Sigmoid colon (tissue), 7 donors: ENCODE measurements at places on chromosomes 3 and 15. TPM values are rescaled to one million over a fixed set of nuclear protein-coding genes. Genes with fewer than 3 reads are reported as not detected.
A peak's percentile ranks its signal among the peaks of the same experiment; 100 is the strongest.

PLSCR2 gene
- total RNA-seq, result not detected

LTF gene
- total RNA-seq, result 0.28 TPM

COL6A5 gene
- total RNA-seq, result not detected

AGTR1 gene
- 77.8 TPM for total RNA-seq

SLC9A9 gene
- total RNA-seq, result 25.5 TPM

CCR3 gene
- total RNA-seq, result not detected

MGA gene
- 60.0 TPM for total RNA-seq

SLC28A2 gene
- total RNA-seq, result not detected

ITGA11 gene
- total RNA-seq, result 6.1 TPM

DNA sequence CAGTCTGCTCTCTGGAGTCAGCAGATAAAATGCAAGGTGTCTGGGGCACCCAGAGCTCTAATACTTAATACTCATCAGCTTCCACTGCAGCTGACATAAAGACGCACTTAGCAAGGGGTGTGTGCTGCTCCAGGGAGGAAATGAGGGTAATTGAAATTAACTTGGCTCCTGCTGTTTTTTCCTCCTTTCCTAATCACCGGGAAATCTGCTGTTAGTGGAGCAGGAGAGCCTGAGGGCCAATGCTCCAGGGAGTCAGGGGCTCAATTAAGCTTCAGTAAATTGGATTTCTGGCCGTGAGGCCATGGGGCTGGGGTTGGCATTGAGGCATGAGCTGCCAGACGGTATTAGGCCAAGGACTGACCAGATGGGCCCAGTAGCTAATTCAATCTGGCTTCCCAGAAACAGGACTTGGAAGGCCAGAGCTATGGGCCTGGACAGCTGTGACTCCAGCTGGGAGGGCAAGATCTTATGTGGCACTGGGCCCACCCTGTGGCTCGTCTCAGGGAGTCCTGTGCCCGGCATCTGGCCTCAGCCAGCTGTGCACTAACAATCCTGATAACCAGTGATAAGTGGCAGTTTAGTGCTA, 30.7 kb upstream of the CHRNB4 start:
- H3K27me3 ChIP-seq, result no peaks in the 10 kb centered on the region
- no peaks in the 10 kb centered on the region for H3K4me1 ChIP-seq
- no peak for DNase-seq
- H3K36me3 ChIP-seq, result no peaks in the 10 kb centered on the region
- no peak overlapping the region for H3K4me3 ChIP-seq

GRCh38 chr3:115252679-115253078, 105.6 kb upstream of the ZBTB20 start:
- no peaks in the 10 kb centered on the region for H3K27me3 ChIP-seq
- no peak overlapping the region for H3K27ac ChIP-seq
- DNase-seq, result no peak
- no peak overlapping the region for H3K4me3 ChIP-seq

- H3K36me3 ChIP-seq, result no peaks in the 10 kb centered on the region
- H3K4me3 ChIP-seq, result no peak overlapping the region
- no peaks in the 10 kb centered on the region for H3K4me1 ChIP-seq
- no peak for DNase-seq
- H3K27me3 ChIP-seq, result no peaks in the 10 kb centered on the region
Measured at GRCh38 chr3:1692428-1692827, 406.2 kb upstream of the CNTN4 start.

- no peak overlapping the region for H3K27ac ChIP-seq
- no peaks in the 10 kb centered on the region for H3K36me3 ChIP-seq
- H3K4me3 ChIP-seq, result no peak overlapping the region
- DNase-seq, result no peak
- peaks cover 23% of the 10 kb centered on the region for H3K4me1 ChIP-seq
Measured at GRCh38 chr3:130901463-130902204, 7.8 kb downstream of the ATP2C1 start.

GRCh38 chr3:52228751-52229291, 3.4 kb upstream of the TLR9 start:
- H3K27ac ChIP-seq, result no peak overlapping the region
- H3K36me3 ChIP-seq, result peaks cover 26% of the 10 kb centered on the region
- H3K4me3 ChIP-seq, result no peak overlapping the region
- no peaks in the 10 kb centered on the region for H3K27me3 ChIP-seq
- H3K4me1 ChIP-seq, result peaks cover 9% of the 10 kb centered on the region

GRCh38 chr15:67117370-67117769, 52.0 kb downstream of the SMAD3 start:
- no peak for DNase-seq
- H3K27ac ChIP-seq, result peak overlapping the region; percentile 22
- H3K27me3 ChIP-seq, result no peaks in the 10 kb centered on the region

- no peak overlapping the region for H3K4me3 ChIP-seq
- no peaks in the 10 kb centered on the region for H3K36me3 ChIP-seq
- no peaks in the 10 kb centered on the region for H3K27me3 ChIP-seq
- H3K4me1 ChIP-seq, result peaks cover 15% of the 10 kb centered on the region
- no peak for DNase-seq
Measured at GRCh38 chr3:125137358-125138033, 75.1 kb downstream of the SLC12A8 start.

- no peak overlapping the region for H3K27ac ChIP-seq
- H3K4me3 ChIP-seq, result no peak overlapping the region
- H3K36me3 ChIP-seq, result no peaks in the 10 kb centered on the region
- H3K4me1 ChIP-seq, result peaks cover 28% of the 10 kb centered on the region
- no peaks in the 10 kb centered on the region for H3K27me3 ChIP-seq
Measured at GRCh38 chr3:129793319-129793718, 100.2 kb downstream of the TMCC1 start.

- H3K4me3 ChIP-seq, result no peak overlapping the region
- peaks cover 21% of the 10 kb centered on the region for H3K4me1 ChIP-seq
- H3K27ac ChIP-seq, result no peak overlapping the region
Measured at GRCh38 chr3:100029052-100029451, 85.2 kb downstream of the FILIP1L start.

DNA sequence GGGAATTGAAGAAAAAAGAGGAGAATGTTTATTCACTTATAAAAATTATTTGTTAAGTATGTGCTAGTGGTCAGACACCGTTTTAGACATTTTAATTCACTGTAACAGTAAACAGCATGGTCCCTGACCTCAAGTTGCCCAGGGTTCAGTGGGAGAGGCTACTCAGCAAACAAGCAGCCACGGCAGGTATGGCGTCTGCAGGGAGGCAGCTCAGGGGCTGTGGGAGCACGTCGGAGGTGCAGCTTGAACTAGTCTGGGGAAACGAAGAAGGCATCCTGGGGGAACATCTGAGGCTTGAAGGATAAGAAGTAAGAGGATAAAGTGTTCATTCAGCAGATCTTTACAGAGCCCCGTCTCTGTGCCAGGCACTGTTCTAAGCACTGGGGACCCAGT, 66.0 kb downstream of the CRTC3 start:
- peak overlapping the region; percentile 15 for H3K27ac ChIP-seq
- DNase-seq, result no peak
- H3K4me3 ChIP-seq, result no peak overlapping the region

GRCh38 chr3:46406443-46406787, 451 bp downstream of the CCR5AS start:
- H3K27ac ChIP-seq, result peak overlapping the region; percentile 58
- H3K4me3 ChIP-seq, result no peak overlapping the region
- DNase-seq, result peak; percentile 68
- H3K36me3 ChIP-seq, result no peaks in the 10 kb centered on the region
- H3K4me1 ChIP-seq, result no peaks in the 10 kb centered on the region
- peaks cover 5% of the 10 kb centered on the region for H3K27me3 ChIP-seq

DNA sequence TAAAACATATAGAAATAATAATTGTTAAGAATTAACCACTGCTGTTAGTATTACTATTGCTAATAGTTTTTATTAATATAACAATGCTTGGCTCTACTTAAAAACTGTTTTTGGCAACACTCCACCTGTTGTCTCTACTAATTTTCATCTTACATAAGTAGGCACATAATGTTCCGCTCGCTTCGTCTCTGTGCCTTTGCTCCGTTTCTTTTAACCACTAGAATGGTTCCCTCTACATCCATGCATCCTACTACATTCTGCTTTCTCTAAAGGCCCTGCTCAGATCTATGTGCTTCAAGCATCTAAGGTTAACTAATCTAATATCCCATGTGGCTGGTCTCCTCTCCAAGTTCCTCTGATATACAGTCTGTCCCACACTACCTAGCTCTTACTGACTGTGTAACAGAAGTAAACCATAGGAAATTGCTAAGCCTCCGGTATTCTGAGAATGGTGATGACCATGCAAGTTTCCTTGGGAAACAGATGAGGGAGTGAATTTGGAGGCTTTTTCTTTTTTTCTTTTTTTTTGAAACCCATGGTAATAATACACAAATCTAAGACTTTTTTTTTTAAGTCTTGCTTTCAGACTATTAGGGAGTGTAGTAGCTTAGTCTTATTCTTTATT, 138.3 kb downstream of the P3H2 start:
- no peak overlapping the region for H3K4me3 ChIP-seq
- H3K27me3 ChIP-seq, result no peaks in the 10 kb centered on the region
- peaks cover 20% of the 10 kb centered on the region for H3K4me1 ChIP-seq
- no peak for DNase-seq
- H3K27ac ChIP-seq, result peak overlapping the region; percentile 68

GRCh38 chr15:92430069-92430440, 36.4 kb downstream of the ST8SIA2 start:
- H3K27ac ChIP-seq, result no peak overlapping the region
- H3K4me1 ChIP-seq, result no peaks in the 10 kb centered on the region
- no peaks in the 10 kb centered on the region for H3K27me3 ChIP-seq
- H3K36me3 ChIP-seq, result no peaks in the 10 kb centered on the region
- no peak for DNase-seq
- H3K4me3 ChIP-seq, result no peak overlapping the region

DNA sequence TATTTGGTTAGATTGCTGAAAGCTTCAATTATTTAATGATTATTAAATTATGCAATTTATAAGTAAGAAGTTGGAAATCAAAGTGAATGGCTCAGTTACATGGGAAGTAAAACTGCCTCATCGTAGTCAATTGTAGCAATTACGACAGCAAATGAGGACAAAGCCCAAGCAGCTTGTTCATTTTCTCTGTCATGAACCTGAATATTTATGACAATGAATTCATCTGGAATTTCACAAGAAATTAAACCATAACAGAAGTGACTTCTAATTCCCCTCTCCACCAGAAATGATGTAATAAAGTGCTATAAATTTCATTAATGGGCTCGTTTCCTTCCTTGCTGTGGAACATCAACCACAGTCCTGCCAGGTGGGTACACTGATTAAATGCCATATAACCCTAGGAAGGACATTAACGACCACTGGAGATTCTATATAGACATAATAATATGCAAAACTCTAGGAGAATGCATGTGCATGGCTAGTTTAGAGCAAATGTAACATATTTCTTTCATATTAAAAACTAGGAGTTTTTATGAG, 273.8 kb upstream of the DCBLD2 start:
- H3K27me3 ChIP-seq, result no peaks in the 10 kb centered on the region
- no peak for DNase-seq
- H3K36me3 ChIP-seq, result no peaks in the 10 kb centered on the region
- no peaks in the 10 kb centered on the region for H3K4me1 ChIP-seq
- no peak overlapping the region for H3K27ac ChIP-seq

- no peak for DNase-seq
- H3K27me3 ChIP-seq, result no peaks in the 10 kb centered on the region
- peaks cover 6% of the 10 kb centered on the region for H3K36me3 ChIP-seq
- peaks cover 23% of the 10 kb centered on the region for H3K4me1 ChIP-seq
Measured at GRCh38 chr3:98518816-98519215, 3.9 kb downstream of the CLDND1 start.

- DNase-seq, result peak; percentile 54
- H3K4me3 ChIP-seq, result no peak overlapping the region
- no peaks in the 10 kb centered on the region for H3K36me3 ChIP-seq
- H3K27me3 ChIP-seq, result no peaks in the 10 kb centered on the region
- H3K4me1 ChIP-seq, result peaks cover 4% of the 10 kb centered on the region
Measured at GRCh38 chr3:52432691-52433141, 12.2 kb downstream of the SEMA3G start.

DNA sequence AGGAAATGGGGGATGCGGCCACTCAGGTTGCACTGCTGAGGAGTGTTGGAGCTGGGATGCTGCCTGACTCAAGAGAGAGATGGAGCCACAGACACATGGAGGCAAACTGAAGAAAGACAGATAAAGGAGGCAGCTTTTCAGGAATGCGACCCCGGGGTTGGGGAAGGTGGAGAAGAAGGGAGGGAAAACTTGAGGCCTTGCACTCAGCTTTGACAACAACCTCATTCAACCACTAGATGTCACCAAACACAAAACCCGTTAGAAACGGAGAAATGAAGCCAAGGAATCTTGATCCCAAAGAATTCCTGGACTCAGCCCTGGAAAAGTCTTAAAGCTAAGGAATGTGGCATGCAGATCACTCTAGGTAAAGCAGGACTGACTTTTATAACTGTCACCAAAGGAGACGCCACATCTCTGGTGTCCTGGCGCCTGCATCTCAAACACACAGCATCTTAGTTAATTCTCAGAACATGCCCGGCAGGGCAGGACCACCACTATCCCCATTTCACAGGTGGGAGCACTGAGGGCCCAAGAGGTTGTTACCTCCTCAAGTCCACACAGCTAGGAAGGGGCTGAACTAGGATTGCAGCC, 59.6 kb upstream of the LMCD1 start:
- no peak overlapping the region for H3K27ac ChIP-seq
- no peak for DNase-seq
- H3K36me3 ChIP-seq, result no peaks in the 10 kb centered on the region
- H3K4me3 ChIP-seq, result no peak overlapping the region
- peaks cover 27% of the 10 kb centered on the region for H3K4me1 ChIP-seq
- no peaks in the 10 kb centered on the region for H3K27me3 ChIP-seq

- H3K27ac ChIP-seq, result peak overlapping the region; percentile 78
- DNase-seq, result peak; percentile 73
- H3K4me3 ChIP-seq, result peak overlapping the region; percentile 76
- no peaks in the 10 kb centered on the region for H3K36me3 ChIP-seq
- H3K4me1 ChIP-seq, result peaks cover 20% of the 10 kb centered on the region
Measured at GRCh38 chr3:124032311-124032880, 40.5 kb upstream of the ROPN1 start.

GRCh38 chr15:101128221-101129015, 123.4 kb downstream of the CHSY1 start:
- H3K27ac ChIP-seq, result peak overlapping the region; percentile 76
- DNase-seq, result no peak
- peaks cover 24% of the 10 kb centered on the region for H3K4me1 ChIP-seq
- H3K36me3 ChIP-seq, result no peaks in the 10 kb centered on the region
